ENCODE measurements at places on chromosomes 5 and 9.

DNA sequence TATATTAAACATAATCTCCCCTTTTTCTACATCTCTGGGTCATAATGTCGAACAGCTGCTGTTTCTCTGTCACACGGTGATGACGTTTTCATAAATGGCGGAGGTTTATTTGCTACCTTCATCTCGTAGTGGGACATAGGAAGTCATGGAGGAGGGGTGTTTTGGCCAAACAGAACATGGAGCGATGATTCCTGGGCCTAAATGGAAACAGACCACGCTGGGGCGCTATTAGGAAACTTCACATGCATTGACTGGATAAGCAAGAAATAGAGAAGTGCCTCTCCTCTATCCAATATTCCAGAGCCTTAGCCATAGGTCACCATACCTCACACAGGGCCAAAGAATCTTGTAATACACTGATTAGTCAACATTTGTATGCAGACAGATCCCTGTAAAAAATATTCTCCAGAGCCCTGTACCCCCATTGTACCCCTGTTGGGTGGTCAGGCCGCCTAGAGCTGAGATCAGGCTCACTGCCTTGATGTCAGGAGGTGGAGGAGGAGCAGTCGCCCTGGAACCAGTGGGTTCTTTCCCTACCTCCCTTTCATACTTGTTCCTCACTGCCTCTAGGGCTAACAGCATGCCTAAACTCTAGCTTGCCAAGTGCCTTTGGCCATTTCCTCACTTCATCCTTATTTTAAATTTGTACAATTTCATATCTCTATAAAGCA is 77.8 kb upstream of the SPIN1 start:
- DNase-seq: no peak

GRCh38 chr5:132260714-132261551 is 3.4 kb downstream of the PDLIM4 start:
- DNase-seq: peak; percentile 92

DNA sequence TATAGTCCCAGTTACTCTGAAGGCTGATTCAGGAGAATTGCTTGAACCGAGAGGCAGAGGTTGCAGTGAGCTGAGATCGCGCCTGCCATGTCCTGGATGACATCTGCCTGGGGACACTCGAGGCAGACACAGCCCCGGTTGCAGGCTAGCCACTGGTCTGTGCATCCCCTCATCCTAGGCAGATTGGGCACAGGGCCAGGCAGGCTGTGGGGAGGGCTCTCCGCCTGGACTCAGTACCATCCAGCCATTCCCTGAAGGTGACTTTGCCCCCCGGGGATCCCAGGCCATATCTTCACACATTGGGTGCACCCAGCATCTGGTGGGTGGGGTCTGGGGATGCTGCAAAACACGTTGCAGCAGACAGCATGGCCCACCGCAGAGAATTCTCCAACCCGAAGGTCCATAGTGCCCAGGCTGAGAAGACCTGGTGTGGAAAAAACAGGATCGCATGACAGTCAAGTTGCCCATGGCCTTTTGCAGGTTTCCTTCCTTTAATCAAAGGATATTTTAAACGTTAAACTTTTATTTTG is 50.9 kb upstream of the SUSD3 start:
- no peak for DNase-seq

DNA sequence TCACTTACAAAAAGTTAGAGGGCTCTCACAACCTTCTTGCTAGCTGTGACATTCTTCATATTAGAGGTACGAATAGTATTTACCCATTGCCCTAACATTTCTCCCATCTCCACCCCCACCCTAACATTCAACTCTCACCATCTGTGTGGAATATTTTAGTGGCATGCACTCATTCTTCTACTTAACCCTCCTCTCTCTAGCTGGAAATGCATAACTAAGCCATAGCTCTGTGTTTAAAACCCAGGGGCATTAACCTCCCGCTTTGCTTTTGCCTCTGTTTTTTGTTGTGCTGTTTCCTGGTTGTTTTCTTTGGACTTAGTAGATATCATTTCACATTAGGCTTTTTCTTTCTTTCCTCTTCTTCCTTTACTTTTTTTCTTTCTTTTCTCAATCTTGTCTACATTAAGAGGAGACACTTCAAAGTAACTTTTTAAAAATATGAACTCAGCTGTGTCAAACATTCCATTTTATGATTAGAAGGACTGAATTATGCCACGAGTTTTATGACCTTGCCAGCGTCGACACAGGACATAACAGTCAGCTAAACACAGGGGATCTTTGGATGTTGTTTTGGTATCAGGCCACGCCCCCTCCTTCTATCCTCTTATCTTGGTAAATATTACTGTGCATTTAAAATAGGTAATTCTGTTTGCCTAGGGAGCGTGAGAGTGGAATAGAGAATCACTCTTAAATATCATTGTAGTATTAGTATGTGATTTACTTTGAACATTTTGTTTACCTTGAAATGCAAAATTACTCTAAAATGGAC is 236.0 kb downstream of the CD180 start:
- no peak for DNase-seq

DNA sequence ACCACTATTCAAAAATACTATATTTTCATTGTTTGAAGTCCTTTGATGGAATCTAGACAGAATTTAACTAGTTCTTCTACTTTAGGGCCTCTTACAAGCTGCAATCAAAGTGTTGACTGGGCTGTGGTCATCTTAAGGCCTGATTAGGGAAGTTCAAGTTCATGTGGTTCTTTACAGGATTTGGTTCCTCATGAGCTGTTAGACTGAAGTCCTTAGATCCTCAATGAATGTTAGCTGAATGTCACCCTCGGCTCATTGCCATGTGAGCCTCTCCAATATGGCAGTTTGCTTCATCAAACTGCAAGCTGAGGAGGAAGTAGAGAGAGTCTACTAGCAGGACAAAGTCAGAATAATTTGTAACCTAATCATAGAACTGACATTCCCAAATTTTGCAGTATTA is 135.1 kb downstream of the CSNK1G3 start:
- DNase-seq: no peak

DNA sequence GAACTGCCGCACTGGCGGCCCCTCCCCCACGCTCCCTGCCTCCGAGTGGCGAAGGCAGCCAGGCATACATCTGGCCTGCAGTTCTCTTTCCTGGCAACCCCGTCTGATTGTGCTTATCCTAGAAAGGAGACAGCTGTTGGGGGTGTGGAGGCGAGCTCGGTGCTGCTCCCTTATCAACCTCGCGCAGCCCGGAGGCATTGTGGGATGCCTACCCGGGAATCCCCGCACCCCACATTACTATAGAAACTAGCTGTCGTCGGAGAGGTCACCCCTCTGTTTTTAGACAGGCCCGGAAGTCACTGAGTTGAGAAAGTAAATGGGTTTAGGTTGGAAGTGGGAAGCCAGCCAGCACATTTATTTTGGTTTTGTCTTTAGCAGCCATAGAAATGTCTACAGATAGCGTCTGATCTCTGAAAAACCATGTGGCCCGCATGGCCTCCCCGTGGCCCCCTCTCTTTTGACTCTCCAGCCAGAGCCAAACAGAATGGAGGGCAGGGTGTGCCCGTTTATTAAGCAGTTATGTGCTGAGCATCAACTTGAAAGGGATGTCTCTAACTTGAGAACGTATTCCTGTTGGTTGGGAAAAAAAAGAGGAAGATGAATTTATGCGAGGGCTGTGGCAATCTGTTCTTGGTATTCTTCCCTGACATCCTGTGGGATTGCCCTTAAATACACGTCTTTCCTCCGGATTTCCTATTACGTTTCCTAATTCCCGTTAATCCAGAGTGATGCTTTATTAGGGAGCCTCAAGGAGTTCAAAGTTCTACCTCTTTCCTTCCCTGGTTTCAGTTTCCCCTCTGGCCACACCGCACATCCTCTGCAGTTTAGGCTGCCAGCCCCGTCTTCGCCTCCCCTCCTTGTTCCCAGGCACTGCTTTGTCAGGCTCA is 3.9 kb downstream of the STC2 start:
- DNase-seq: no peak

DNA sequence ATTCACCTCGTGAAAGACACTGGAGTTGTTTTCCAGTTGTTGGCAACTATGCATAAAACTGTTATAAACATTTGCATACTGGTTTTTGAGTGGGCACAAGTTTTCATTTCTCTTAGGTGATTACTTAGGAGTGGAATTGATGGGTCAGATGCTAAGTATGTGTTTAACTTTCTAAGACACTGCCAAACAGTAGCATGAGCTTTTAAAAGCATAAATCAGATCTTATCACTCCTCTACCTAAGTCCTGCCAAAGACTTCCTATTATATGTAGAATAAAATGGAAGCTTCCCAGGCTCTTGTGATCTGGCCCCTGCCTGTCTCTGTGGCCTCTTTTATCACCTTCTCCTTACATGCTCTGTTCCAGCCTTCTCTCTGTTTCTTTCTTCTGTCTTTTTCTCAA is 72.6 kb downstream of the SH3RF2 start:
- DNase-seq: no peak

- no peak for DNase-seq
Observed at GRCh38 chr9:134551644-134552348, 89.8 kb upstream of the COL5A1 start.

Measured in dermis microvascular lymphatic vessel endothelial cell (primary cell).